ENCODE measurements at places on chromosomes 12 and 14.

- peak; percentile 52 for DNase-seq
These were observed 243.5 kb upstream of the CAND1 start for GRCh38 chr12:67025543-67026114.

DNA sequence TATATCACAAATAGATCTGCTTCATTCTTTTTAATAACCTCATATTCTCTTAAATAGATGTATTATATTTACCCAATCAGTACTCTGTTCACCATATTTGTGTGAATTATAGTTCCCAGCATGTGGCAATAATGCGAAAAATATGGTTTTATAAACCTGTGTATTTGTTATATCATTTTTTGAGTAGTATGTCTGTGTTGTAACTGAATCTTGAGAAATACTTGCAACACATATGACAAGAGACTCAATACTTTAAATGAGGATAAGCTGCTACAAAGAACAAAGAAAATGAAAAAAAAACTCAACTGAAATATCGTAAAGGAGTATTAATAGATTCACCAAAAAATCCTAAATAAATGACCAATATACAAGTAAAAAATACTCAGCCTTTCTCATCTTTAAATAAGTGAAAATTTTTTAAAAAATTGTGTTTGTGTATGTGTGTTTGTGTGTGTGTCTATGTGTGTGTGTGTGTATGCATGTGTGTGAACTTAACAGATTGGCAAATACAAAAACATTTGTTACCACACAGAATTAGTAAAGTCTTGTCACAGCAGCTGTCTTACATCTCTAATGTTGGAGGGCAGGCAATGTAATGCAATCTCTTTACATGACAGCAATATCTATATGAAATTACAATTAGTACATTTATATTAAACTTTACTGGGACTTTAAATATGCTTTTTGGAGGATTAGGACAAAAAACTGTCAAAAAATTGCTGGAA lies 441.9 kb upstream of the MGAT4C start:
- no peak for DNase-seq

- DNase-seq, result peak; percentile 49
These were observed 1.1 kb downstream of the NUMB start for GRCh38 chr14:73457041-73457923.

DNA sequence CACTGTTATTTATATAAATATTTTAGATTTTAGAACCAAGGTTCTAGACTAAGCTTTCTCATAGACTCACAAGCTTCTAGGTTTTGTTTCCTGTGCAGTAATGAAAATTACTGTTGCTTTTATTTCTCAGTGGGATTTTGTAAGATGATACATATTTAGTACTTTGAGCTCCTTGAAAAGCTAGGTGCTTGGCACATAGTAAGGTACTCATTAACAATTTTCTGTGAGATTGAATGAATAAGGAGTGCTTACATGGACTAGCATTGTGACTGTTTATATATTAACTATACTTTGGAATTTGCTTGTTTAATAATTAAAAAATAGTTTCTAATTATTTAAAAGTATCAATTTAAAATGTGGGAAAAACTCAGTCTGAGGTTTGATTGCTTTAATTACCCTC lies 85.7 kb downstream of the MIA2 start:
- DNase-seq, result no peak

- DNase-seq, result no peak
These were observed 32.7 kb downstream of the GARIN6 start for GRCh38 chr12:99680276-99680675.

DNA sequence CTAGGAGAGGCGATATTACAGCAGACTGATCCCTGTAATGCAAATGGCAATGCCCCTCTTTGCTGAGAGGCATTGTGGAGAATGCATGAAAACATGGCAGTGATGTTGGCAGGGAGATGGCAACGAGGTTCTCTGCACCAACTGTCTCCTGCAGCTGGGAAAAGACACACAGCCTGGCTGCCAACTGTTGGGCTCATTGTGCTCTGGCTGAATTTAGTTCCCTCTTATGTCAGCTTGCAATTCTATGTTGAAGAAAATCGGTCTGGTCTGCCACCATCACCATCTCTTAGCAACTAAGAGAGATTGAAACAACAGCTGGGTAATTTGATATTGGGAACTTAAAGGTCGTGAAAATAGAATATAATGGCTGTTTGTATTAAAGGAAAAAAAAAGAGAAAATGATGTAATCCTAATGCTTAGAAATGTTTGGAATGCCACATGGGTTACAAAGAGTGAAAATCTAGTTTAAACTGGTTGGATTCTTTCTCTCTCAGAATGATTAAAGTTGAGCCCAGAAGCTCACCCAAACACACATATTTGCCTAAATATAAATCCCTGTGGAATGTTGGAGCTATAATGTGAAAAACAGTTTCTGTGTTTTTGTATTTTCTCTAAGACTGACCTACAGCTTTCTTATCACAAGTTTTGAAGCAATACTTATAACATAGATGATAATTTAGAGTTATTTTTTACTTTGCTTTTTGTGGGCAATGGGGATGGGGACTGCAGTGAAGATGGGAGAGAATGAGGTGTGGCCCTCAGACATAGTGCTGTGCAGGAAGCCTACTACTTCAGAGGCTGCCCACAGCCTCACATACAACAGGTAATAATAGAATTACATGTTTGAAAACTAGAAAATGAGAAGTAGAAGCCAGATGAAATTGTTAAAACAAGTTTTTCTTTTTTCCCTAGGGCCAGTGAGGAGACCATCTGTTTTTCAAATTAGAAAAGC lies 143.7 kb downstream of the AKAP6 start:
- DNase-seq, result no peak

DNA sequence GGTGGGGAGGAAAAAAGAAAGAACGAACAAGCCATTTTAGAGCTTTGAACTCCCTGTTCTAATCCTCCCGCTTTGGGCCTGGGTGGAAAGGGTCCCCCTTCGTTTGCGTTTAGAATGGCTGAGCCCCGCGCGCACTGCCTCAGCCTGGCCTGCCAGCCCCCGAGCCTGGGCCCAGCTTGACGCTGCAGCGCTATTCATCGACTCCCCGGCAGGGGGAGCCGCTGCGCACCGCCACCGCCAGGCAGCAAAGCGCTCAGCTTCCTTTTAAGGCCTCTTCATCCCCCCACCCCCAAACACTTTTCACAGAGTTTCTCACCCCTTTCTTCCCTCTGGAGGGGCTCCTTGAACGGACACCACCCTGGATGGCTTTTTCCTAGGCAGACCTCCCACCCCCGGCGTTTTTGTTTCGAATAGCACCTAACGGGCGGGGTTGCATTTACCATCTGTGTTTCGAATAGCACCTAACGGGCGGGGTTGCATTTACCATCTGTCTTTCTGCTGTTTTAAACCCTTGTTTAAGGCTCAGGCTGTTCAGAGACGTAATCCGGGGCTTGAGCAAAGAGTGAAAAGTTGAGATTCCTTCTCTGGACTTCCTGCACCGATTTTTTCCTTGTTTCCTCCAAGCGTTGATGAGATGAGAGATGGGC lies 56.4 kb upstream of the PIWIL1 start:
- peak; percentile 57 for DNase-seq

- DNase-seq, result no peak
These were observed 393.3 kb upstream of the RPL10L start for GRCh38 chr14:47044841-47045240.

DNA sequence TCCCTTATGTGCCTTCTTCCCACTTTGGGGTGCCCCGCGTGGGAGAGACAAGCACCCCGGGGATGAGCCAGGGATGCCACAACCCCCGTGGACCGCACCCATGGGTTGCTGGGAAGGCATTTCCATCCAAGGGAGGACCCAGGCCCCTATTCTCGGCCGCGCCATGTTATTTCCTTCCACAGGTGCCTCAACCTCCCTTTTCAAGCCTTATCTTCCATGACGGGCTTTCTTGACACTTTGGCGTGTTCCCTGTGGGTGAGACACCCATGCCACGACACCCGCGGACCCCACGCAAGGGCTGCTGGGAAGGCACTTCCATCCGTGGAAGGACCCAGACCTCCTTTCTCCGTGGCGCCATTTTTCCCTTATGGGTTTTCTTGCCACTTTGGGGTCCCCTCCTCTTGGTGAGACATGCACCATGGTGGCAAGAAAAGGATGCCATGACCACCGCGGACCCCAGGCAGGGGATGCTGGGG lies 269.2 kb downstream of the ALG10 start:
- DNase-seq, result no peak

DNA sequence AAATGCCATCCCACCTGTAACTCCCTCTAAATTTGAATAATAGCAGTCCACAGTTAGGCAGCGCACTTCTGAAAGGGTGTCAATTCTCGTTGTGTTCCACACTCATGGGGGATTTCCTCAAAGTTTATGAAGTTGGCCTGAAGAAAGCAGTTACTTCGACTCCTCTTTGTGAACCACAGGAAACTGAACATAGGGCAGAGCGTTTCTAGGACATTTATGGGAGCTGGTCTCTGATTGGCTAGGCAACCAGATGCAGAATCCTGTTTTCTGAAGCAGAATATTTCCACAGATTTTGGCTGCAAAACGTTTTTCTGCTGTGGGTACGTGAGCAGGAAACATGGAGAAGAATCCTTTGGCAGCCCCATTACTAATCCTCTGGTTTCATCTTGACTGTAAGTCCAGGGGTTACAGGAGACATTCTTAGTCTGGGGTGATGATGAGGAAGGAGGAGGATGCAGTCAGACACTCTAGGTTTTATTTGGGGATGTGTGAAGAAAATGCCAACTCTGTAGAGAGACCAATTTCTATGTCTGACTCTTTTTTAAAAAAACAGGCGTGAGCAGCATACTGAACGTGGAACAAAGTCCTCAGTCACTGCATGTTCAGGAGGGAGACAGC lies 431.5 kb upstream of the OR4E1 start:
- no peak for DNase-seq

GRCh38 chr14:80776186-80776585 lies 165.4 kb downstream of the CEP128 start:
- no peak for DNase-seq

DNA sequence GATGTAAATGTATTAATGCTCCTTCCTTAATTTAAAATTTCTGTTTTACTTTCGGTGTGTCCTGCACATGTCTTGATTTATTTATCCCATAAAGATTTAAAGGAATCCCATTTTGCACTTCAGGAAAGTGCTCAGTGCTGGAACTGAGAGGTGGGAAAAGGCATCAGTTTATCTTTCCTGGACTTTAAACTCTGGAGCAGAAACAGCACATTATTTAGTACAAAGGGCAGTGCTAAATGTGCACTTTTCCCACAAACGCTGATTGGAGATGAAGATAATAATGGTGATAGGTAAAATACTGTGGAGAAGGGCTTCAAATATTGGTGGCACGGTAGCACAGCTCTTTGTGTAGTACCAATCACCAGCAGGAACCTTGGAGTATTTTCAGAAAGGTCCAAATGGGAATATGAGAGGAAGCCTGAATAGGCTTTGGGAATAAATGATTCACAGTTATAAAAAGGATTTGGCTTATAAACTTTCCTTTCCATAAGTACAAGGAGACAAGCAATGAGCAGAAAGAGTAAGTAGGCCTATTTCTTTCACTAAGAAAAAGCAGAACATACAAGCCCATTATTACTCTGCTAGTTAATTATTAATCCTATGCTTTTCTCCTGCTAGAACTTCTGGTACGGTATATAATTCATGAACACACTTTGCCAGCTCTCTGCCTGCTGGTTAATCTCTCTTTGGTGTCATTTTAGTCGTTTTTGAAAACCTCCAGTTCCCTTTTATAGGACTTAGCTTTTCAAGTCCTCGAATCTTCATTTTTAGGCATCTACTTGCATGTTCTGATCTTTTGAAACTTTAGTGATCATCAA lies 58.3 kb downstream of the SLC15A5 start:
- DNase-seq, result no peak

GRCh38 chr12:121252712-121253345 lies 42.9 kb downstream of the P2RX4 start:
- no peak for DNase-seq

- no peak for DNase-seq
These were observed 3.1 kb downstream of the GPR33 start for GRCh38 chr14:31484754-31485153.

- DNase-seq, result no peak
These were observed 7.9 kb downstream of the GABARAPL1 start for GRCh38 chr12:10220398-10221077.

DNA sequence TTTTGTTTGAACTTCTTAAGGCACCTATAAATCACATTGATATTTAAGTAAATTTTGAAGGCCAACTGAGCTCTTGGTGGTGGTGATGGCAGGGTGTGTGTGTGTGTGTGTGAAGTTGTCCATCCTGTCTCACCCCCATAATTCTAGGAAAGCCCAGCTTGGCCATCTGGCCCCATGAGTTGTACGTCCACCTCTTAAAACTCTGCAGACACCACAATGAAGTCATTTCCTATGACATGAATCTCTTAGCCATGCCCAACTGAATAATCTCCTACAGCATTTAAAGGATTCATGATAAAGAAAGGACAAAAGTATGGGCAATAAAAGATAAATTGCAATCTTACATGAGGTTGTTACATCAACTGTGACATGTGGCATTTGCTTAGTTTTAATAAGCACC lies 123.4 kb downstream of the TTC7B start:
- no peak for DNase-seq

DNA sequence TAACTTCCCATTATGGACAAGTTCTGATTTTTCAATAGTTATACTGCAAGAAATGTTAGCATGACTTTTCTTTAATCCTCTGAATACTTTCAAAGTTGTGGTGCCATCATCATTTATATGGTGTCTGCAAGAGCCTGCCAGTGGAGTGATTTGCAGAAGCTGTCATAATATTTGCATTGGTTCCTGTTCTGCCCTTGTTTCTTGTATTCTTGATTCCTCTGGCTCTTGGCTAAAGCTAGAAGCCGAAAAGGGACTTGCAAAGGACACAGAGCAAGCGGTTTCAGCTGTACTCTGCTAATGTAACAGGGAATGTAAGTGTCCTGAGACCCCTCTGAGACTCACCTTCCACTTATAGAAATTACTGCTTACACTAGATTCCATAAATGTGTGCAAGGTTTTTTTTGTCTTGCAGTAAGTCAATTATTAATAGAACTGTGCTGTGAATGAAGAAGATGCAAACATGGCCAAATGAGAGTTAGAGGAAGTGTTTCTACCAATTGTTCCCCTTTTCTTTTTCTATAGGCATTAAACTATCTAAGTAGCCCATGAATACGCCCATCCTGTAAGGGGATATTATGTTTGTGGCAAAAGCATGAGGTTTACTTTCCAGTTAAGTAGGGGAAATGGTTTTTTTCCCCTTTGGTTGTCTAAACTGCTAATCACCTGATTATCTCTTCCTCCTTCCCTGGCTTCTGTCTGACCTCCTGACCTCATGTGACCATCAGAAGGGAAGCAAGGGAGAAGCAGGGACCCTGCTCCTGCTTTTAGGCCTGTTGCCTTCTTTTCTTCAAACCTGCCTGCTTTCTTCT lies 5.3 kb downstream of the DYRK4 start:
- no peak for DNase-seq

GRCh38 chr12:41277100-41277945 lies 89.2 kb downstream of the PDZRN4 start:
- DNase-seq, result peak; percentile 28

- DNase-seq, result no peak
These were observed 12.4 kb upstream of the DPF3 start for GRCh38 chr14:72906316-72906715.

GRCh38 chr14:89650077-89650978 lies 233.3 kb upstream of the FOXN3 start:
- DNase-seq, result no peak

DNA sequence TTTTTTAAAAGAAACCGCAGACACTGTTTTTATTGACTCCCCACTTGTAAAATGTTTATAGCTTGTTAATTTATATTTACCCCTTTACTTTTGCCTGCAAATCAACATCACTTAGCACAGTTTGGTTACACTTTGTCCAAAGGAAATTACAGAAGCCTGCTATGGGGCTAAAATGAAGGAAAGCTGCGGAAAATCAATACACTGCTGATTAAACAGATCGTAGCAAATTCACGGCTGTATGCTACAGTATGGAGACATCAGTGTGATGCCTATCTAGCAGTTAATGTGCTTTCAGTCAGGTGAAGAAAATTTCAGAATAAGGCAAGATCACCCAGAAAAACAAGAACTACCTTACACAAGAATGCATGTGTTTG lies 110.0 kb downstream of the FOXG1 start:
- no peak for DNase-seq

Measured in activated naive CD4-positive, alpha-beta T cell treated with anti-CD3 and anti-CD28 coated beads, Interleukin-2, amount 10 ng/mL, durations not matched to agents 7 days and 5 days (primary cell).